ENCODE measurements at places on chromosomes 1 and 21. TPM values are rescaled to one million over a fixed set of nuclear protein-coding genes. Genes with fewer than 3 reads are reported as not detected.
A peak's percentile ranks its signal among the peaks of the same experiment; 100 is the strongest.

DNA sequence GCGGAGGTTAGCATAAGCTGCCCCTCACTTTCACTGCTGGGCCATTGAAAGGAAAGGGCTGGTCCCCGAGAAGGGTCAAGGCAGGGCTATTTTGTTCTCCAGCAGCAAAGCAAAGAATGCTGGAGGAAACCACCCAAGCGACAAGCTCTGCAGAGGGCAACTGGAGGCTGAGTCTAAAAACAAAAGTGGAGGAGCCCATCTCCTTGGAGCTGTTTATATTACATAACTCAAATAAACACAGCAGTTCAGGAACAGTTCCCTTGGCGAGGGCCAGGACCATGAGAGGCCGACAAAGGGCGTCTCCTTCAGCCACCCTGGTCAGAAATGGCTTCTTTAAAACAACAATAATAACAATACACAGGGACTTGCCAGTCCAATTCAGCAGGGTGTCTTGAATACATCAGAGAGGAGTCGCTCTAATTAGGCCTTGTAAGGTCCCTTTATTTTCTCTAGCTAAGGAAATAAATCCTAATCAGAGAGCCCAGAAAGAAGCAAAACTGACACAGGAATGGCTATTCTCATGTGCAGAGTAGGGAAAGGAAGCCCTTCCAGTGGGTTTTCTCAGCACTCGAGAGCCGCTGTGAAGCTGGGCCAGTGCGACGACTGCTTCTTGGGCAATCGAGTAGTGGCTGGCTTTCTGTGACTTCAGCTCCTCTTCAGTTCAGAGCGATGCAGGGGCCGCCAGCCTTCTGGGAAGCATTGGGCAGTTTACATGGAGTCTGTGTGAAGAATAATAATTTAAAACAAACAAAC, 57.0 kb upstream of the TARBP1 start:
- peak; percentile 93 for DNase-seq
- H3K36me3 ChIP-seq, result no peaks in the 10 kb centered on the region

DNA sequence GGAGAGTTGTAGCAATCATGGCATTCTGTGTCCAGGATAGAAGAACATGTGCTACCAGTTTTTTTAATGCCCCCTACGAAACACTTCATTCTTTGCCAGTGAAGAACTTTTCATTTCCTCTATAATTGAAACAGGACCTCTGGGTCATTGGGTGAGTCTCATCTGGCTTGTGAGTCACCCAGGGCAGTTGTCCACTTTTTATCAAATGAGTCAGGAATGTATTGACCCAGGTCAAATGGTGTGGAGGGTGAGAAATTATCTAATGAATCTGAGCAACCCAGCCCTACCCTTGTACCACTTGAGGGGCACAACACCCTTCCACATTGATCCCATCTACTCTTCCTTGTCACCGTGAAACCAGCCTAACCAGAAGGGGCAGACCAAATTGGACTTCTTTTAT, 417.3 kb upstream of the PROX1 start:
- H3K4me3 ChIP-seq, result no peak overlapping the region
- no peaks in the 10 kb centered on the region for H3K36me3 ChIP-seq
- no peaks in the 10 kb centered on the region for H3K4me1 ChIP-seq
- H3K27me3 ChIP-seq, result no peaks in the 10 kb centered on the region
- no peak overlapping the region for H3K27ac ChIP-seq

GRCh38 chr1:42195841-42196240, 31.3 kb upstream of the GUCA2A start:
- no peak overlapping the region for H3K4me3 ChIP-seq
- H3K27me3 ChIP-seq, result no peaks in the 10 kb centered on the region
- H3K4me1 ChIP-seq, result no peaks in the 10 kb centered on the region
- no peak overlapping the region for H3K27ac ChIP-seq
- no peak for DNase-seq

The VHLL gene
- total RNA-seq, result not detected

DNA sequence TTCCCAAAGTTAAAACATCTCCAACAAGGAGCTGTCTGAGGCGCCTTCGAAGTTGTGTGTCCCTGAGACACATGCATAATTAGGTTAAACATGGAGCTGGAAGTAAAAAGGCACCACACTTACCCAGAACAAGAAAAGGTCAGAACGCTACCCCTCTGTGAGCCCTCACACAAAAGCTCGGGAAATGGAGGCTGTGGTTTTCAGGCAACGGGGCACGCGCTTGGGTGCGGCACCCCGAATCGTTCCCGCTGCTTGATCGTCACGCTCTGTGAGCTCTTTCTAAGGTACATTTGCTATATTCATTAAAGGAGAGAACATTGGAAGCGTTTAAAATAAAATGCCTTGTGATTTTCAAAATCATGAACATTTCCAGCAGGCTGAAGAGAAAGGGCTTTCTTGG, 12.5 kb downstream of the CAPN8 start:
- peaks cover 8% of the 10 kb centered on the region for H3K4me1 ChIP-seq
- H3K36me3 ChIP-seq, result no peaks in the 10 kb centered on the region
- DNase-seq, result peak; percentile 6

DNA sequence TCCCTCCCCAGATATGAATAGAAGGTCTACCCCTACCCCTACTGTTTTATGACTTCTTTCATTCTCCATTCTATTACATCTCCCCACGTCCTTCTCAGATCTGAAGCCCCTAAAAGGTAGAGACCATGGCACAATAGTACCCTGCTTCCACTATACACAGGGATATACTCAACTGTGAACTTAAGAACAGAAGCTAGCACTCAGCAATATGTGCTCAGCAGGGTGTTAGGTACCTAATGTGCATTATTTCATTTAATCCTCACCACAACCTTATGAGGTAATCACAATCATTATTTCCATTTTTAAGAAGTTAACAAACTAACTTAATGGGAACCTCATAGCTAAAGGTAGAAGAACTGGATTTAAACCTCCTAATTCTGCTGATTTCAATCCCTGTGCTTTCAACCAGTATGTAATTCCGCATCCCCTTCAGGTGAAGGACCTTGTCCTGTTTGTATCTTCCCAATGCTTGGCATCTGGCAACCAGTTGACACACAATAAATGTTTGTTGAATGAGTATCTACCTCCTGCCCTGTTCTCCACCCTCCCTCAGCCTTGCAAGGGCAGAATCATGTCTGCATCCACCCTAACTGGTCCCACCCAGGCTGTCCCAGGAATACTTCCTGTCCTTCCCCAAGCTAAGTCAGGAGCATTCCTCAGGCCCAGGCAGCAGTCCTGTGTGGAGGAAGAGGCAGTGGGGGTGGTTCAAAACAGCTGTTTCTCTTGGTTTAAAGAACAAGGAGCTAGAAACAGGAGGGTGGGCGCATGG, 6.5 kb downstream of the DENND2D start:
- no peak for DNase-seq
- H3K4me1 ChIP-seq, result peaks cover 18% of the 10 kb centered on the region
- H3K36me3 ChIP-seq, result peaks cover 4% of the 10 kb centered on the region
- H3K27me3 ChIP-seq, result no peaks in the 10 kb centered on the region

- no peak overlapping the region for H3K4me3 ChIP-seq
- H3K36me3 ChIP-seq, result peaks cover 32% of the 10 kb centered on the region
- no peaks in the 10 kb centered on the region for H3K27me3 ChIP-seq
- peaks cover 23% of the 10 kb centered on the region for H3K4me1 ChIP-seq
- H3K27ac ChIP-seq, result peak overlapping the region; percentile 91
Observed at GRCh38 chr1:153771841-153772593, 3.2 kb upstream of the SLC27A3 start.

- no peaks in the 10 kb centered on the region for H3K36me3 ChIP-seq
- no peak for DNase-seq
- H3K4me1 ChIP-seq, result no peaks in the 10 kb centered on the region
- H3K27me3 ChIP-seq, result no peaks in the 10 kb centered on the region
Observed at GRCh38 chr1:7743346-7743745, 27.8 kb upstream of the VAMP3 start.

DNA sequence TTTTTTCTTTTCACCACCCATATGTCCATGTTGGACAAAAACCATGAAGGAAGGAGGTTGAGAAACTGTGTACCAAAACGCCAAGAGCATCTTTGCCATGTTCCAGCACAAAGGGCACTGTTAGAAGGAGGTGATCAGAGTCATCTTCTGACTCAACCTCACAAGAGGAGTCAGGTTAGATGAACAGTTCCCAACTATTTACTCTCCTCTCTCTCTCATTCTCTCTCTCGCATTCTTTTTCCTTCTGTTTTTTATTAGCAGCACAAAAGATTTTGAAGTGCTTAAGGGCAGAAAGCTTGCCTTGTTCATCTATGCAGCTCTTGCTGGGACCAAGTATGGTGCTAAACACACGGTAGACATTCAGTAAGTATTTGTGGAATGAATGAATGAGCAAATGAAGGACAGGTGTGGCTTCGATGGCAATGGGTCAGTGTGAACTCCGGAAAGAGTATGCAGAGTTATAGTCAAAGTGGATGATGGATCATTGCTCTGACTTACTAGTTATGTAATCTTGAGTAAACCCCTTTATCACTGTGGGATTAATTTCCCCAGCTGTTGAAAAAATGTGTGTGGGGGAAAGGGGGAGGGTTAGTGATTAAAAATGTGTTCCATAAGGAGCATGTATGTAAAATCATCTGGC, 33.9 kb downstream of the DDR2 start:
- peaks cover 67% of the 10 kb centered on the region for H3K4me1 ChIP-seq
- no peaks in the 10 kb centered on the region for H3K27me3 ChIP-seq
- peak overlapping the region; percentile 32 for H3K27ac ChIP-seq
- H3K36me3 ChIP-seq, result no peaks in the 10 kb centered on the region
- H3K4me3 ChIP-seq, result no peak overlapping the region

DNA sequence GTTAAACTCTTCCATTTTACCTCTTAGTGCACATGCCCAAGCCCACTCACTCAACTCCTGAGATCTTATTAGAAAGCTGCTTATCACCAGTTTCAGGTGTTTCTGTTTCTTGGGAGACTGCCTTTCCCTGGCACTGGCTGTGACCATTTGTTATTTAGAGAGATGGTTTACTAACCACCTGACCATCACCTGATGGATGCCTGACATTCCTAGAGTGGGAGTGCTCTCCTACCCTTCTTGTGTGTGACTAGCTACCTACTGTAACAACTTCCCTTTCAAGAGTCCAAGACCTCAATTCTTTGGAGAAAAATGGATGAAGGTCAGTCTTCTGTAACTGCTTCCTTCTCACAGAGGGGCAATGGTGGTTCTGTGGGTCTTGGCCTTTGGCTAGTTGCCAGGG, 755.2 kb upstream of the ADAMTS5 start:
- H3K27ac ChIP-seq, result no peak overlapping the region
- no peak for DNase-seq
- H3K4me1 ChIP-seq, result peaks cover 20% of the 10 kb centered on the region
- H3K4me3 ChIP-seq, result no peak overlapping the region
- H3K27me3 ChIP-seq, result no peaks in the 10 kb centered on the region

The DYNLT5 gene
- total RNA-seq, result 0.36 TPM

DNA sequence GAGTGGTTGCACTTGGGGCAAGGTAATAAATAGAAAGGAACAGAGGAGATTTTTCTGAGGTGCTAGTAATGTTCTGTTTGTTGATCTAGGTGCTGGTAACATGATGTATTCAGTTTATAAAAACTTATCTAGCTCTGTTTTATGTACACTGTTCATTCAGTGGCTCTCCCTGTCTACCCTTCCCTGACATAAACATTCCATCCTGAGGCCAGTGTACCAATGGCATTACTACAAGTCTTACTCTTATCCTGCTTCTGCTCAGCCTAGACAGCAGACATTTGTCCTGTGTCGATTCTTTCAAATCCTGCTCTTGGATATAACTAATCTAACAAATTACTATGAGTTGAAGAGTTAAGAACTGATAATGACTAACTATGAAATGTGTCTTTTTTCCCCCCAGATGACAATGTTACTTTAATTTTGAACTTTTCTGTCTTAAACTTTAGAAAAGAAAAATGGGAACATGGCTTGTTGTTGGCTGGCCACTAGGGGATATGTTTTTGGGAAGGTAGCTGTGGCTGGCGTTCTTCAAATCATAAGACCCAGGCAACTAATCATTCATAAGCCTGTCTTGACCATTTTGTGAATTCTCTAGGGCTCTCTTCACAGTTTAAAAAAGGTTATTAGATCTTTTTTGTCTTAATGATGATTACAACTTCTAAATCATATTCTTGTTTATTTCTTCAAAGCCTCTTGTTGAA, 390.9 kb downstream of the PBX1 start:
- DNase-seq, result peak; percentile 67
- H3K36me3 ChIP-seq, result no peaks in the 10 kb centered on the region
- peaks cover 32% of the 10 kb centered on the region for H3K4me1 ChIP-seq
- peak overlapping the region; percentile 82 for H3K27ac ChIP-seq

GRCh38 chr1:11286735-11287410, 13.9 kb downstream of the UBIAD1 start:
- H3K27me3 ChIP-seq, result no peaks in the 10 kb centered on the region
- no peak overlapping the region for H3K4me3 ChIP-seq
- H3K36me3 ChIP-seq, result peaks cover 33% of the 10 kb centered on the region
- no peak overlapping the region for H3K27ac ChIP-seq

DNA sequence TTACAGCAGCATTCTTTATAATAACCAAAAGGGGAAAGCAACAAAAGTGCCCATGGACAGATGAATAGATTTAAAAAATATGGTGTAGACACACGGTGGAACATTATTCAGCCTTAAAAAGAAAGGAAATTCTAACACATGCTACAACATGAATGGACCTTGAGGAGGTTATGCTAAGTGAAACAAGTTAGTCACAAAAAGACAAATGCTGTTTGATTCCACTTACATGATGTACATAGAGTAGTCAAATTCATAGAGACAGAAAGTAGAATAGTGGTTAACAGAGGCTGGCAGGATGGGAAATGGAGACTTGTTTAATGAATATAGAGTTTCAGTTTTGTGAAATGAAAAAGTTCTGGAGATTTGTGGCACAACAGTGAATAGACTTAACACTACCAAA, 151.4 kb downstream of the CYYR1 start:
- H3K4me1 ChIP-seq, result no peaks in the 10 kb centered on the region
- no peak for DNase-seq
- no peak overlapping the region for H3K27ac ChIP-seq
- no peaks in the 10 kb centered on the region for H3K36me3 ChIP-seq

- H3K4me1 ChIP-seq, result no peaks in the 10 kb centered on the region
- H3K36me3 ChIP-seq, result no peaks in the 10 kb centered on the region
- H3K27me3 ChIP-seq, result no peaks in the 10 kb centered on the region
- no peak for DNase-seq
- H3K4me3 ChIP-seq, result no peak overlapping the region
Observed at GRCh38 chr1:69492286-69492685, 75.4 kb upstream of the LRRC7 start.

GRCh38 chr1:62241371-62242131, 46.9 kb downstream of the L1TD1 start:
- H3K27me3 ChIP-seq, result no peaks in the 10 kb centered on the region
- peaks cover 7% of the 10 kb centered on the region for H3K4me1 ChIP-seq
- no peak for DNase-seq
- H3K4me3 ChIP-seq, result no peak overlapping the region

The CAPN9 gene
- 0.55 TPM for total RNA-seq

GRCh38 chr1:78088486-78088885, 42.7 kb downstream of the GIPC2 start:
- no peak for DNase-seq
- H3K4me1 ChIP-seq, result no peaks in the 10 kb centered on the region
- no peaks in the 10 kb centered on the region for H3K36me3 ChIP-seq
- H3K27ac ChIP-seq, result no peak overlapping the region

The LCE1F gene
- not detected for total RNA-seq

The C1QTNF12 gene
- total RNA-seq, result 5.7 TPM

All from sigmoid colon (tissue), 7 donors.